ENCODE measurements at places on chromosomes 1 and 21.
A peak's percentile ranks its signal among the peaks of the same experiment; 100 is the strongest.

- no peak for DNase-seq
Observed at GRCh38 chr1:156080241-156080862, 1.9 kb downstream of the MEX3A start.

DNA sequence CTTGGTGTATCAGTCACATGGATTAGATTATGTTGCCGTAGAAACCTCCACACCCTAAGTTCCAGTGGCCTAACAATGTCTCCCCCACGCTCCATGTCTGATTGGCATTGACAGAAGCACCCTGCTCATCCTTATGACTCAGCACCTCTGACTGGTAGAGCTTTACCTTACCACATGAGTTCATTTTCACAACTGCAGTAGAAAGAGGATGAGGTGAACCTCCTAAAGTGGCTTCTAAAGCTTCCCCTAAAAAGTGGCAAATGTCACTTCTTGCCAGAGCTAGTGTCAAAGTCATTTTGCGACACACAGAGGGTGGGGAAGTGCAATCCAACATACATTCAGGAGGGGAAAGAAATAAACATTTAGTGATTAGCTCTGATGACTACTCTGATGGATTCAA is 30.6 kb upstream of the LYPD8 start:
- DNase-seq: no peak

DNA sequence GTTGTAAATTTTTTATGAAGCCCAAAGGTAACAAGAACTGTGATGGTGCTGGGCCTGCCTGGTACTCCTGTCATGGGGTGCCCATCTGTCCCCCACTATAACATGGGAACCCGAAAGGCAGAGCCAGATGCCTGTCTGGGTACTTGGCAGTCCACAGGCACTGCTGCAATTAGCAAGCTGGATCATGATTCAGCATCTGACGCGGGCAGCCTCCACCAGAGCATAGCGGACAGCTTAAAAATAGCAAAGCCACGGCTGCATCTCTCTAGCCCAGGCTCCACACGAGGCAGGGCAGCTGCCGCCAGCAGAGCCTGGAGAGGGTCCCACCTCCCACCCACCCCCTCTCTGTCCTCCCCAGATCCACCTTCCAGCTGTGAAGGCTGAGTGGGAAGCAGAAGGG is 22.9 kb downstream of the SUSD4 start:
- no peak for DNase-seq

DNA sequence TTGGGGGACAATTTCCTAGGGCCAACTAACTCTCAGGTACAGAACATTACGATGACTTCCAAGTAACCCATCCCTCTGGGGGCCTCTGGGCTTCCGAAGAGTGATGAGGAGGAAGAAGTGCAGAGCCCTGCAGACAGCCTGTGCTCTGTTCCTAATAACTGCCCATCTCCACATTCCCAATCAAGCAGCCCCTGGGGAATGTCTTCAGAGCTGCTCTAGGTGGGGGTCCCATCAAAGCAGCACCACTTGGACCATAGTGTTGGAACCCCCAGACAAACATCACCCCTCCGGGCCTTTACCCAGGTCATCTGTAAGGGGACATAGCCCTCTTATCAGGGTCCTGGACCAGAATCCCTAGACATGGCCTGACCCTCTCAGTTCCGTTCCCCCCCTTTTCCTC is 357.3 kb downstream of the NPHP4 start:
- no peak for DNase-seq

GRCh38 chr1:41709331-41709730 is 209.4 kb downstream of the HIVEP3 start:
- DNase-seq: no peak

GRCh38 chr1:234504969-234505768 is 26.2 kb upstream of the TARBP1 start:
- DNase-seq: no peak

DNA sequence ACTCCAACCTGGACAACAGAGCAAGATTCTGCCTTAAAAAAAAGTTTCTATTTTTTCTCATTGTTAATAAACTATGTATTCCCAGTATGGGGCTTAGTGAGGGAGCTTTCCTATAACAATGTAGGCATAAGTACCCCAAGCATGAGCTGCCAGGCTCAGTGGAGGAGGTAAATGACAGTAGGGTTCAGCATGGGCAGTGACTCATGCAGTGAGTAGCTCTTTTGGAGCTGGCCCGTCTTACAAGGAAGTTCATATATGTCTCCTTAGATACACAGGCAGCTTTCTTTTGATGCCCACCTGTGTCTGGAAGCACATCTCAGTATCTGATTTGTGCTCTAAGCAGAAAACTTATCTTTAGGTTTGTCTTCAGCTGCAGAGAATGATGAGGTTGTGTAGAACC is 57.9 kb downstream of the ZNF678 start:
- DNase-seq: no peak

- no peak for DNase-seq
Observed at GRCh38 chr1:232904566-232904965, 45.8 kb upstream of the NTPCR start.

DNA sequence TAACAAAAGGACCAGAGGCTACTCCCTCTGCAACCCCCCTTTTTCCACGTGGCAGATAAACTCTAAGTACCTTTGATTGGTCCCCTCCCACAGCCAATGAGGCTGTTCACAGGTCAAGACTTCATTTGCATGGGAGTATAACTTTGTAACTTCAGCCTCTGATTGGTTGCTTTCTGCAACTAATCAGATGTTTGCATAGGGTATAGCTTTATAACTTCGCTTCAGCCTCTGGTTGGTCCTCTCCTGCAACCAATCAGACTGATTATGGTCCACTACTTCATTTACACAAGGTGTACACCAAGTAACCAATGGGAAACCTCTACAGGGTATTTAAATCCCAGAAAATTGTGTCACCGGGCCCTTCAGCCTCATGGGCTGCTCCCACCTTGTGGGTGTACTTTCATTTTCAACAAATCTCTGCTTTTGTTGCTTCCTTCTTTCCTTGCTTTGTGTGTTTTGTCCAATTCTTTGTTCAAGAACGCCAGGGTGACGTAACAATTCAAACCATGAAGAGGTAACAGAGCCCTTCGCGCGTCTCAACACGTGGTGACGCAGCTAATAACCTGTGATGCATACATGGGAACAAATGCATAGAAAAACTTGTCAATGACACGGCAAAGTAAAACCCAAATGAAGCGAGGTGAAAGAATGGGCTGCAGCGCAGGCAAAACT is 47.2 kb downstream of the VPS26C start:
- DNase-seq: no peak

GRCh38 chr1:198664068-198664788 is 25.4 kb downstream of the PTPRC start:
- DNase-seq: no peak

DNA sequence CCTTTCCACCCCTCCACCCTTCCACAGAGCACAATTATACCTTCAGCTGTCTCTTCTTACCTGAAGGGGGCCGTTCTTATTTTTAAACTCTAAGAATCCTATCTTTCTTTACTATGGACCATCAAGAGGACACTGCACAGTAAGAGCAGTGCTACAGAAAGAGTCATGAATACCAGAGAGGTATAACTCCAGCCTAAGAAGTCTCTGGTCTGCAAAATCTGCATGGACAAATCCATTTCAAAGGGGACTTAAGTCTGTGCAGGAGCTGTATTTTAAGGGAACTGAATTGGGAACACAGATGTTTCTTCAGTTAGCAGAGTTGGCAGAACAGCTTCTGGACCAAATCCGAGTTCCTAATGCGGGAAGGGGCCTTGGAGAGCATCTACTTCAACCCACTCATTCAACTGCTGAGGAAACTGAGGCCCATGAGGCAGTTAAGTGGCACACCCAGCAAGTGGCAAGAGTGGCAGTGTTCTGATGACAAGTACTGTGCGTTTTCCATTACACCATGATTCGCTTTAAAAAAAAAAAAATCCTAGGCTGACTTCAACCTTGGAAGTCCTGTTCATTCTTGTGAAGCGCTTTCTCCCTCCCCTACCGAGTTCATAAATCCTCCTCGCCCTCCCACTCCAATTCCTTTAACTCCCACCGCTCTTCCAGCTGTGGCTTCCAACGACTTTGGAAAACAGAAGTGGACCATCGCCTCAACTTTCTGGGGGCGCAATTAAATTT is 1.8 kb downstream of the PLPP3 start:
- DNase-seq: no peak

DNA sequence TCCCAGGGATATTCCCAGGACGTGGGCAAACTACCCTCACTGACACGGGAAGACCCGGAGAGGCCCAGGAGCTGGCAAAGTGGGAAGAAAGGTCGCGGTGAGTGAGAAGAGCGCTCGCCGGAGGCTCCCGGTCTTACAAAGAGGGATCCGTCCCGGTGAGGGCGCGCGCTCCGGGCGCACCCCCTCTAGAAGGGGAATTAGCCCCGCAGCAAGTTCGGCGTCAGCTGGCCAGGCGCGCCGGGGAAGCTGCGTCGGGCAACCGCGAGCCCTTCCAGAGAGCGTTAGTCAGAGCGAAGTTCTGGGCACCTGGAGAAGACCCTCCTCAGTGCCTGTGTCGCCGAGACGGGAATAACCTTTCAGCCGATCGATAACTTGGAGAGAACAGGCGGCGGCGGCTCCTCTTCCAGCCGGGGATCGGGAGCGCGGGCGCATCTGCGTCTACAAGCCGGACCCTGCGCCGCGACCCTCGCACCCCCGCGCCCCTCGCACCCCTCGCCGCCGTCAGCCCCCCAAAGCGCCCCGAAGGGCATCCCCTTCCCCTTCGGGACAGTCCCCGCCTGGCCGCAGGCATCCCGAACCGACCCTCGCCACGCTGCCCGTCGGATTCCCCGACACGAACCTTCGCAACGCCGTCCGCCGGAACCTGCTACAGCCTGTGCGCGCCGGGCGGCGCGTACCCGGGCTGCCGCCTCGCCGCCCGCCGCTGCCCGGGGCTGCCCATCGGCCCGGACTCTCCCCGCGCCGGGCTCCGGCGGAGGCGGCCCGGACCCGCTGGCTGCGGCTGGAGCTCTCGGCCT is 485 bp downstream of the SIPA1L2 start:
- DNase-seq: peak; percentile 34

DNA sequence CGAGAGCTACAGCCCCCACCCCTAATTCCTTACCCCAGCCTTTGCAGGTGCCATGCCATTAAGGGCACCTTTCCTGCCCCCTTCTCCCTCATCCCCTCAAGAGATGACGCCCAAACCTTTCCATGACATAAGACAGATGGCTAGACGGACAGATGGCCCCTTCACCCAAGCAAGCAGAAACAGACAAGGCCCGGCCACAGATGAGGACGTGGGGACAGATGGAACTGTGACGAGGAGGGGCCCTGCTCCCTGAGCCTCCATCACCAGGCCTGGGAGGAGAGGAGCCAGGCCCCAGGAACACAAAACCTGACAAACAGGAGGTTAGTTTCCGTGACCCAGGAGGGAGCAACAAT is 24.7 kb upstream of the PEF1 start:
- no peak for DNase-seq

DNA sequence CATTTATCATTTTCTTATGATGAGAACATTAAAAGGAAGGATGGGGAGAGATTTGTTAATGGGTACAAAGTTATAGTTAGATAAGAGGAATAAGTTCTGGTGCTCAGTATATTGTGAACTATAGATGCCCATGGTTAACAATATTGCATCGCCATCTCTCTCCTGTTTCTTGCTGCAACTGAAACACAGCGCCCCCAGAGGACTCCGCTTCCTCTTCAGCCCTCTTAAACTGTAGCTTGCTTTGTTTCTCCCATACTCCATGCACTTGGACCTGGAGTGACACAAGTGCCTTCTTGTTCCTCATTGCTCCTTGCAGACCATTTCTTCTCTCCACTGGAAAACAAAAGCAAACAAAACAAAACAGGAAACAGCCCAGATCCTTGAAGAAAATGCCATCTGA is 70.1 kb upstream of the NTPCR start:
- DNase-seq: no peak

DNA sequence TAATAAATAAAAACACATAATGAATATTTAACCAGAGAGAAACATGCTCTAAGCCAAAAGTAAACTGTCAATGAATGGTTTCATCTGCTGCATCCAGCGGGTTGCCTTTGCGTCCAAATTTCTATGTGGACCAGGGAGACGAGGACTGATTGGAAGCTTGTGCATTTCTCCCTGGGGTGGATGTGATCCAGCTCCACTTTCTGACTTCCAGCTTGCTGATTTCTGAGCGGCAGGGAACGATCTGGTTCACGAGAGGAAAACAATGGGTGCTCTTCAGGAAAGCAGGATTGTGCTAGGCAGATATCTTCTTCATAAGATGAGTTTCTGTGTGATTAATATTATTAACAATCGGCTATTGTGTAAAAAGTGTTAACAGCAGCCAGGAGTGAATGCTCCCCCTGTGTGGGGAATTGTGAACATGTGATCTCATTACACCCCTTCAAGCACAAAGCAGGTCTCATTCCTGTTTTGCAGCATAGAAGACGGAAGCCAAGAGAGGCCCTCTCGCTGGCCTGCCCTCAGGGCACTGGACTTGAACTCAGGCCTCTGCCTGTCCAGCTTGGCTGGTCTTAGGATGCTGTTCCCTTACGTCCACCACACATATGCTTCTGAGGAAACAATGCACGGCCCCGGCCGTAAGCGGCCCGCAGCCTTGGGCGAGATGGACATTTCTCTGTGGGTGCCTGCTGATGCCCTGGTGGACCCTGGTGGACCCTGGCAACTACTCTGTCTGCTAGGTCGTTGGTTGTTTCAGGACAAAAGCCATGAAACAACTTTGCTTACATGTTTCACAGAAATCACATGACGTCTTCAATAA is 183.4 kb upstream of the C1orf174 start:
- no peak for DNase-seq

DNA sequence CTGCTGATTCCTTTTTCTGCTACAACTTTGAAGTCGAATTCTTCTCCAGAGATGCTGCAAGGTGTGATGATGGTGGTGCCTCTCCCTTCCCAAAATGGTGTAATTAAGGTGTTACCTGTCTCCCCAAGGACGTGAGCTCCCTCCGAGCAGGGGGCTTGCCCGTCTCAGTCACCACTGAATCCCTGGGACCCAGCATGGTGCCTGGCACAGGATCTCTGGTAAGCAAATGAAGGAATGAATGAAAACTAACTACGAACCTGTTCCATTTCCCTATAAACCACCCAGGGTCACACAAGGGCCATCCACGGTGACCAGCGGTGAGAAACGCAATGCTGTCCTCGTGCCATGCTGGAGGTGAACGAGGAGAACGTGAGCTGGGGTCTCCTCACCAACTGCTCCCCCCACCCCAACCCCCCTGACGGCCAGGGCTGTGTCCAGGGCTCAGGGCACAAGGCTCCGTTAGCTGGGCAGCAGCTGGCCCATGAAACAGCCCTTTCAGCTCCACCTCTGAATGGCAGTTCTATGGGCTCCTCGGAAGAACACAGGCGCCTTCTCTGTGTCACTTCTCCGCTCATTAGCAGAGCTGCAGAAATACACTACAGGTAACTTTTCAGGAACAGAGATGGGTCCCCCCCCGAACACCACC is 2.2 kb upstream of the MATN1 start:
- DNase-seq: no peak

DNA sequence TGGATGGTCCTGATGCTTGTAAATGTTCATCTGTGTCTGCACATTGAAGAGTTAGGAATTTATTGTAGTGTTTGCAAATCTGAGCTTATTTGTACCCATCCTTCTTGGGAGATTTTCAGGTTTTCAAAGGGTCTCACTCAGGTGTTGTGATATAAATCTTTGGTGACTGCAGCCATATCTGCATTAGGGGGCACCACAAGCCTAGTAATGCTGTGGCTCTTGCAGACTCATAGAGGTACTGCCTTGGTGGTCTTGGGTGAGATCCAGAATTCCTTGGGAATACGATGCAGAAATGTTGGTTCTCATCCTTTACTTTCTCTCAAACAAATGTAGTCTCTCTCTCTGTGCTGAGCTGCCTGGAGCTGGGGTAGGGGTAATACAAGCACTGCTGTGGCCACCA is 405.9 kb downstream of the TTLL7 start:
- DNase-seq: no peak

- no peak for DNase-seq
Observed at GRCh38 chr1:196516373-196516772, 91.9 kb downstream of the KCNT2 start.

All from NCI-H345 (cell line).